Thymus (tissue), 14 donors: ENCODE measurements at places on chromosomes 1 and 21. TPM values are rescaled to one million over a fixed set of nuclear protein-coding genes. Genes with fewer than 3 reads are reported as not detected.

- no peaks in the 10 kb centered on the region for H3K4me1 ChIP-seq
- DNase-seq = no peak
- no peaks in the 10 kb centered on the region for H3K36me3 ChIP-seq
- H3K4me3 ChIP-seq = no peak overlapping the region
- H3K27me3 ChIP-seq = no peaks in the 10 kb centered on the region
- no peak overlapping the region for H3K27ac ChIP-seq
These were observed 244.8 kb upstream of the VAMP3 start for GRCh38 chr1:7526196-7526866.

DNA sequence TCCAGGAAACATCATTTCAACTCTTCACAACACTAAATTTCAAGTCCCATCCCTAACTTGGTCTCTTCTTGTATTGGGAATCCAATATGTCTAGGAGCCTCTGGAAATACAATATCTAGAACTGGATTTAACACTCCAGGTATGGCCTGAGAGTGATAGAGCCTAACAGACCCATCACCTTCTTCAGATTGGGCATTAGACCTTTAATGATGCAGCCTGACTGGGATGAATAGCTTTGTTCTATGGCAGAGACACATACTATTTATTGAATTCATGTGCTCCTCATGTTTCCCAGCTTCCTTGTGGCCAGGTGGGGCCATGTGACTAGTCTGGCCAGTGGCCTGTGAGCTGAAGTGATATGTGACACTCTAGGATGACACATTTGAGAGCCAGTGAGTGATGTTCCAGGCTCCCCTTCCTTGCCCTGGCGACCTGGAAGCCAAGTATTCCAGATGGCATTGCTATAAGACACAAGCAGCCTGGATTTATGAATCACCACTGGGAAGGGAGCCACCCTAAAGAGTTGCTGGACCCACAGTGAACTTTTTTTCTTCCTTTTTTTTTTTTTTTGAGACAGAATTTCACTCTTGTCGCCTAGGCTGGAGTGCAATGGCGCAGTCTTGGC lies 31.0 kb upstream of the POU3F1 start:
- H3K4me1 ChIP-seq = no peaks in the 10 kb centered on the region
- no peaks in the 10 kb centered on the region for H3K27me3 ChIP-seq
- H3K36me3 ChIP-seq = no peaks in the 10 kb centered on the region
- H3K27ac ChIP-seq = no peak overlapping the region
- no peak overlapping the region for H3K4me3 ChIP-seq
- no peak for DNase-seq

DNA sequence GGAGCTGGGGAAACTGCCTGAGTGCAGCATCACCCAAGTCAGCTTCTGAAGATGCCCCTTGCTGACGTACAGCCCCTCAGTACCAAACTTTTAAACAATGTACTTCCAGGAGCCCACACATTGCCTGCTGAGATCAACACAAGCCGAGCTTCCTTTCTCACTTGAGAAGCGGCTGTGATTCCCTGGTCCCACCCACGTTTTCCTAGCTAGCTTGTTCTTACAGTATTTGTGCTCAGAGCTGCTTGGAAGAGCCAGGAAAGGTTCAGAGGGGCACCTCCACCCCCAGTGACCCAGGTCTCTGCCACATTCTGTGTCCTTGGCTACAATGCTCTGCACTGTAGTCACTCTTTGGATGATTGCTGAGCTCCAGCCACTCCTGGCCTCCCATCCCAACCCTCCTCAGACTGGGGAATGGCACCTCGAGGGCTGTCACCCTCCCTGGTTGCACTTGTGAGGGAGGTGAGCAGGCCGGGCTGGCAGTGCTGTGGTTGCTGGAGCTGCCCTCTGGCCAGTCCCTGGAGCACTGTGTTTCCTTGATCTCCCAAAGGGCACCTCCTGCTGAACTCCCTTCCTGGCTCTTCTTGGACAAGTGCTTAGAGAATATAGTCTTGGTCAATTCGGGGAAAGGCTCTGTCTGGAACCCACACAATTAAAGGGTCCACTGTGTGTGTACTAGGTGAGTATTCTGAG lies 355.1 kb downstream of the AJAP1 start:
- no peaks in the 10 kb centered on the region for H3K4me1 ChIP-seq
- no peaks in the 10 kb centered on the region for H3K36me3 ChIP-seq
- DNase-seq = no peak
- no peaks in the 10 kb centered on the region for H3K27me3 ChIP-seq
- H3K27ac ChIP-seq = no peak overlapping the region
- no peak overlapping the region for H3K4me3 ChIP-seq

DNA sequence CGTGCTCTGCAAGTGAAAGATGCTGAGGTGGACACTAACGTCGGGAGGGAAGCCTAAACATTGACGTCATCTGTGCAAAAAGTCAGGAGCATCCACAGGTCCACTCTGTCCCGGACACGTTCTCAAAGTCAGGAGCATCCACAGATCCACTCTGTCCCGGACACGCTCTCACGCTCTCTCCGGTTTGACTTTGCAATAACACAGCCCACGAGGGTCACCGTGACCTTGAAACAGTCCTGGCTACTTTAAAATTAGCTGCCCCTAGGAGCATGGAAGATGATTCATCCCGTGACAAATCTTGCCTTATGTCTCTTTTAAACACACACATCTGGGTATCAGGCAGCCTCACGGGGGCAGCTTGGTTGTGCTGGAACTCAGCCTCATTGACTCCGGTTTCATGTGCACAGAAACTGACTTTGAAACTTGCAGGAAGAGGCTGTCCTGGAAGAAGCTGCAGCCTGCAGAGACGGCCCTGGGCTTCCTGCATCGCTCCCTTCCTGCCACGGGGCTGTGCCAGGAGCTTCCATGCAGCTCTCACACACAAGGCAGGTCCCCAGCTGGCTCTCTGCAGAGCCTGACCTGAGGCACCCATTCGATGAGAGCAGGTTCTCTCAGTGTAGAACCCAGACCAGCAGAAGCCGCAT lies 18.1 kb upstream of the COL18A1 start:
- no peak overlapping the region for H3K4me3 ChIP-seq
- DNase-seq = no peak
- peaks cover 4% of the 10 kb centered on the region for H3K4me1 ChIP-seq
- H3K27ac ChIP-seq = no peak overlapping the region
- no peaks in the 10 kb centered on the region for H3K27me3 ChIP-seq

DNA sequence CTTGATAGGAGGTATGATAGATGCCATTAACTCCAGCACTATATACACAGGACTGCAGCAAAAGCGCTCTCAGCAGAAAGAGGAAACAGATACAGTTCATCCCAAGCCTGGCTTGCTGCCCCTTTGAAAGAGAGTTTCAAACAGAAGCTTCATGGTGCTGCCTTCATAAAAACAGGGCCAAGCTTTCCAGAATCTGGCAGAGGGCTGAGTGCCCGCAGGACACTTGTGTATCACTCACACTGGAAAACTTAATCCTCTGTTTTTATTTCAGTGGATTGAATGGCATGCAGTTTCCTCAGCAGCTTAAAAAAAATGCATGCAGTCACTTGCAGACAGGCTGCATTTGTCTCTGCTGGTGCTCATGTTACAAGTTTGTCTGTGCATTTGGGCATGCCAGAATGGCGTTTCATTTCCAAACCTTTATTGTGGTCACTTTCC lies 40.4 kb downstream of the KCNJ15 start:
- H3K27ac ChIP-seq = no peak overlapping the region
- H3K27me3 ChIP-seq = no peaks in the 10 kb centered on the region
- H3K4me1 ChIP-seq = peaks cover 11% of the 10 kb centered on the region
- no peak overlapping the region for H3K4me3 ChIP-seq
- no peaks in the 10 kb centered on the region for H3K36me3 ChIP-seq
- no peak for DNase-seq

DNA sequence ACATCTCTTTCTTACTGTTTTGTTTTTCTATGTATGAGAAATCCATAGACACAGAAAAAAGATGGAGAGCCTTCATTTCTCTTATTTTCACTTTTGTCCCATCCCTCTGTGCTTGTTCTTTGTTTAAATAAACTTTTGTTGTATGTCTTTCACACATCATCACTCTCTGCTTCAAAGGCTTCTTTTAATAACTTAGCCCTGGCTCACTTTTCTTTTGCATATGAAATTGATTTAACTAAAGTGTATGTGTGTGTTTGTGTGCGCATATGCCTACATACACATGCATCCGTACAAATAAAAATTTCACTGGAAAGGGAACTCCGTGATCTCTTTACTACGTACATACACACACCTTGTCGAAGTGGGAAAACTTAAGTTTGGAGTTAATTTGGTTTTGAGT lies 168.6 kb downstream of the NFIA start:
- no peak for DNase-seq
- no peaks in the 10 kb centered on the region for H3K4me1 ChIP-seq
- H3K36me3 ChIP-seq = no peaks in the 10 kb centered on the region
- no peaks in the 10 kb centered on the region for H3K27me3 ChIP-seq
- H3K27ac ChIP-seq = no peak overlapping the region
- H3K4me3 ChIP-seq = no peak overlapping the region

DNA sequence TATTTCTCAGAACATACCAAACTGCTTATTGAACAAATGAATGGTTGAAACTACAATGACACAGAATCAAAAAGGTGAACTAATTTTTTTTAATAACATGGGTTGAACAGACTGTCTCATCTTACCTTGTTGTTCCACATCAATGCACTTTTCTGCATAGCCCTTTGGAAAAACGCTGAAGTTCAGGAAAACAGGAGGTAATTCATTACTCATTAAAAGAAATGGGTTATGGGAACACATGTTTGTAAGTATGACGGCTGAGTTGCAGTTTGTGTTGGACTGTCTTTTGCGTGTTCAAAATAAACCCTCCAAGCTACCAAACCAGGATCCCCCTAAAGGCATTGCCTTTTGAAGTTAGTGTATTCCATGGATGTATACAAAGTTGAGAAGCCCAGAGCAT lies 514.9 kb upstream of the PKN2 start:
- no peaks in the 10 kb centered on the region for H3K36me3 ChIP-seq
- no peak overlapping the region for H3K27ac ChIP-seq
- no peak for DNase-seq
- H3K4me1 ChIP-seq = no peaks in the 10 kb centered on the region

GJA4 gene
- 3.8 TPM for total RNA-seq

S100B gene
- total RNA-seq = 36.5 TPM

ARTN gene
- total RNA-seq = 0.19 TPM
